ENCODE measurements at places on chromosomes 7 and 10.

DNA sequence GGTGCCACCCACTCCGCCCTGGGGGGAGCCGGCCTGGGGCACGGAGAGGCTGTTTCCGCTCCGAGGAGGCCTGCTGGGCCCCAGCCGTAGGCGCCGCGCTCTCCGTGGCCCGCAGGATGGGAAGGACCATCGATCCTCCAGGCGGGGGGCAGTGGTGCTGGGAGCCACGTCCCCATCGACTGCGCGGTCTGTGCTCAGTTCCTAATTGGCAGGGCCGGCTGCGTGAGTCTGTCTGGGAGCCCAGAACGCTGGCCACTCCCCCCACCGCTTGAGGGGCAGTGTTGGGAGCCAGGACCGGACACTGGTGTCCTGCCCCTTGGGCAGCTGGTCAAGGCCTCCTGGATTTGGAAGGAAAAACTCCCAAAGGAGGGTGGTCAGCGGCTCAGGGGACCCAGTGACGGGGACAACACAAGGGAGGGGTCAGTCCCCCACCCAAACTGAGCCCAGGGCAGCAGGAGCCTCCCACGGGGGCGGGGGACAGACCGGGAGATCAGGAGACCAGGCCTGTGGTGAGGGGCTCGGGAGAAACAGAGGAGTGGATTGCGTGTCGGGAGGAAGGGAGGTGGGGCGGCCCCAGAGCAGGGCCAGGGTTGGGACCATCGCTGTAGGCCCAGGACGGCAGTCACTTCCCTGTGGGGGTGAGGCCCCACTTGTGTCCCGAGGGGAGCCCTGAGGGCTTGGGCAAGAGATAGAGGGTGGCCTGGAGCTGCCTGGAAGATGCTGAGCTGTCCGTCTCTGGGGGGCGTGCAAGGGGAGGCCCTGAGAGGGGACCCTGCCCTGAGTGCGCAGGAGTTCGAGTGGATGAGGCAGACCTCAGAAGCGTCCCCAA lies 89.0 kb downstream of the UNCX start:
- DNase-seq, result no peak

DNA sequence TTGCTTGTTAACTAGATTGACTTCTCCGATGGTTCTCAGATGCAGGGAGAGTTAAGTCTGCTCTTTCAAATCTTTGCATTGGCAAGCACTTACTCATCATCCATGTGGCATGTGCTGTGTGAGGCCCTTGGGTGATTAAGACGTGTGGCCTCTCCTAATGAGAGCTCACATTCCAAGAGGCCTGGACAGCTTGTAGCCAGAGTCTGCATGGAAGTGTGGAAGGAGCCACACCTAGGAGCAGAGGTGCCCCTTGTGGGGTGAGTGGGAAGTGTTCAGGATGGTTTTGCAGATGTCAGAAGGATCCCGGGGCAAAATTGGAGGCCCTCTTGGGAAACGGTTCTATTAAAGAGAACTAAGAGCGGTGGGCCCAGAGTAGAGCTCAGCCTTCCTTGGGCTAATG lies 225.9 kb downstream of the PAXIP1 start:
- no peak for DNase-seq

GRCh38 chr10:124974131-124974530 lies 32.2 kb downstream of the ZRANB1 start:
- DNase-seq, result no peak

- no peak for DNase-seq
These were observed 492.5 kb downstream of the ARL4A start for GRCh38 chr7:13179775-13180523.

DNA sequence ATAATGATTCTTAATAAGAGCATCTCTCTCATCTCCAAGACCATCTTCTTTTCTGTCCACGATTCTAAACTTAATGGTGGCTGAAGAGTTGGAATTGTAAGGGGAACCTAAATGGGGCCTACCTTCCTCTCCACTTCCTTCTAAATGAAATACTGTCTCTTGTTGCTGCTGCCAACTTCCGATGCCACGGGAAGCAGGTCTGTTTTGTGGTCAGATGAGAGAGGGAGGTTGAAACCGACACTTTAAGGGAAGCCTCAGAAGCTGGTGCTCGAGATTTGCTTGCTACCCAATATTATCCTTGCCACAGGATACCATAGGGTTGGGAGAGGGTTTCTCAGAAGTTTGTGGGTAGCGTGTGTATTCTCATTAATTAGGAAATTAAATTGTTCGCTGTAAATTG lies 464.1 kb downstream of the SUGCT start:
- peak; percentile 2 for DNase-seq

DNA sequence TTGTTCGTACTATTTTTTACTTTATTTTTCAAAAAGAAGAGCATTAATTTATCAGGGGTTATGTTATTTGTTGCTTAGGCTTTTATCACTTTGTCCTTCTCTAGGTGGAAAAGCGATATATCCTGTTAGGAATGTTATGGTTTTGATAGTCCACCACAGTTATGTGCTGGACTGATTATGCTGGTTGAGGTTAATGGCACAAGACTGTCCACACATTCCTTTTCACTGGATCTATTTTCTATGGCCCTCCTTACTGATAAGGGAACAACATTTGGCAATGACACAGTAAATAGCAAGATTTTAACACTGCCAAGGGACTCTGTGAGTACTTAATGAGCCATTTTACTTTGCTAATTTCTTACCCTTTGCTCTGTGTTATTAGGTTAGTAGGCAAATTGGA lies 1212.3 kb downstream of the NXPH1 start:
- no peak for DNase-seq

GRCh38 chr7:34949361-34949760 lies 87.9 kb downstream of the DPY19L1 start:
- no peak for DNase-seq

GRCh38 chr10:69491611-69492010 lies 40.3 kb downstream of the TSPAN15 start:
- DNase-seq, result no peak

- DNase-seq, result no peak
These were observed 804 bp downstream of the TMEM106B start for GRCh38 chr7:12211711-12212485.

DNA sequence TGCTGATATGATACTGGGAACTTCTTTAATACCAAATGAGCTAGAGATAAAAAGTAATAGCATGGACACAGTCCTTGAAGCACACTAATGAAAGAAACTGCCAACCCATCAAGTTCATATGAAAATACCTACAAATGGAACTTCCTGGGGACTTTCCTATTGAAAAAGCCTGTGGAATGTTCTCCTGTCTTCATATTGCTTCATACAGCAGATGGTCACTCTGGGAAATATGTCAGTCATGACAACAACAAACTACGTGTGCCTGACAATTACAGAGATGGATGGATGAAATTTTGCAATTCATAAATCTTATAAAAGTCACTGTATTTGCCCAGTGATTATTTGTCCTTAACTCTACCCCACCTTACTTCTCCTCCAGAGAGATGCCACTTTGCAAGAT lies 106.6 kb upstream of the COL1A2 start:
- no peak for DNase-seq

DNA sequence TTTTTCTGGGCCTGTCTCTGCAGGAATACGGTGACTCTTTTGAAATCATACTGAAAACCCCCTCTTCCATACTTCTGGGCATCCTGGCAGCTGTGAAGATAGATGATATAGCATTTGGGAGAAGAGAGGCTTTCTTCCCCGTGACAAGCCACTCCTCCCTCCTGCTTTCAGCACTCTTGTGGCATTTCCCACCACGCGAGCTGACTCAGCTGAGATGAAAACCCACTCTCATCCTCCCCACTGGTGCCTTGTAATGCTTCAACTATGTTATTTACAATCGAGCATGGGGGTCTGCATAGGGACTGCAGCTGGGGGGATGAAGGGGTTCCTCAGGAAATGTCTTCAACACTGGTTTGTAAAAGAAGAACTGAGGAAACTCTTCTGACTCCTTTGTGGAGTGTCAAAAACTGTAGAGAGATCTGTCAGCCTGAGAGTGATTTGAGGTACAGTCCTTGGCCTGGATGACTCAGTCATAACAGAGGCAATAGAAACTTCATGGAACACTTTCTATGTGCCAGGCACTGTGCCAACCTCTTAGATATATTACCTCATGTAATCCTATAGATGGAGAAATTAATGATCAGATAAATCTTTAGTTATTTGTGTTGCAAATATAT lies 1.7 kb upstream of the TBATA start:
- no peak for DNase-seq

- DNase-seq, result peak; percentile 61
These were observed at the start of gene HTR7 for GRCh38 chr10:90857635-90858460. TSS of gene HTR7 (minus strand) at chr10:90858039. CDS start at chr10:90857671, 368 bp downstream.

DNA sequence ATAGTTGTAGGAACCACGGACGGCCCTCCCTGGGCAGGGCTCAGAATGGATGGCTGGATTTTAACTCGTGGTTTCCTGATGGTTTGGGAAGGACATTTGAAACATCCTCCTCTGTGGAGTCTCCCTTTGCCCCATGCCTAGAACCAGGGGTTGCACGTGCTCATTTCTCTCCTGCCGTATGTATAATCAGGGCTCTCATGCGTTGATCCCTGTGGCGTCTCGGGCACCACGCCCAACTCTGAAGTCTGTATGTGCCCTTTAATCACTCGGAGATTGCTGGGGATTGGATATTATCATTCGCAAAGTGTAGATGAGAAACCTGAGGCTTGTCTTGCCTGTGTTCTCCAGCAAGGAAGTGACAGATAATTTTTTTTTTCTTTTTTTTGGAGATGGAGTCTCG lies 257.1 kb downstream of the CAMK1D start:
- no peak for DNase-seq

DNA sequence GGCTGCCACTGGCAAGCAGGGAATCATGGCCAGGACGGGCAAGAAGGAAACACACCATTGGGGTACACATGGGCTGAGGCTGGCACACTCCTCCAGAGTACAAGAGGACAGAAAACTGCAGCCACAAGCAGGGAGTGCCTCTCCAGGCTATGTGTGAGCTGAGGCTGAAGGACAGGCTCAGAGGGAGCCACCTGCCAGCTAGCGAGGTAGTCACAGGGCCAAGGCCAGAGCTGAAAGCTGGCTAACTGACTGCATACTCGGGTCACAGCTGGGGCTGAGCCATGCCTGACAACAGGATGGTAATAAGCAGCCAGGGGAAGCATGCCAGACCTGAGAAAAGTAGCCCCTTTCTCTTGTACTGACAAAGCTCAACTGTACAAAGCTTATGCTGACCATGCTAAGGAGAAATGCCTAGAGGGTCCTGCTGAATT lies 52.0 kb downstream of the KIF5B start:
- DNase-seq, result no peak

DNA sequence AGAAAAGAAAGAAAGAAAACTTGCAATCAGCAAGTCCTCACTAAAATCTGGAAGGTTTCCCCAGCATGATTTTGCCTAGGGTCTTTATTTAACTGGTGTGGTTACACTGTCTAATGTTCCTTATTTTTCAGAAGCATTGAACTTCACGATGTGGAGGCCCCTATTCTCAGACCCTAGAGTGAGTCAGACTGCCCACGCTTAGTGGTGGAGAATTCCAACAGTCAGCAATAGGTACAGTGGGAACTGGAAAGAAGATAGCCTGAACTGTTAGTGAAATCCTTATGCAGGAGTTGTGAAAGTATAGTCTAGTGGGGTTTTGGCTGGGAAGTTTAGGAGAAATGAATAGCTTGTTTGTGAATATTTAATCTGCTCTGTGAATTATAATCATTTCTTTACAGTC lies 115.0 kb downstream of the FZD1 start:
- DNase-seq, result no peak

GRCh38 chr10:72615970-72616369 lies 9.9 kb downstream of the MICU1 start:
- DNase-seq, result no peak

DNA sequence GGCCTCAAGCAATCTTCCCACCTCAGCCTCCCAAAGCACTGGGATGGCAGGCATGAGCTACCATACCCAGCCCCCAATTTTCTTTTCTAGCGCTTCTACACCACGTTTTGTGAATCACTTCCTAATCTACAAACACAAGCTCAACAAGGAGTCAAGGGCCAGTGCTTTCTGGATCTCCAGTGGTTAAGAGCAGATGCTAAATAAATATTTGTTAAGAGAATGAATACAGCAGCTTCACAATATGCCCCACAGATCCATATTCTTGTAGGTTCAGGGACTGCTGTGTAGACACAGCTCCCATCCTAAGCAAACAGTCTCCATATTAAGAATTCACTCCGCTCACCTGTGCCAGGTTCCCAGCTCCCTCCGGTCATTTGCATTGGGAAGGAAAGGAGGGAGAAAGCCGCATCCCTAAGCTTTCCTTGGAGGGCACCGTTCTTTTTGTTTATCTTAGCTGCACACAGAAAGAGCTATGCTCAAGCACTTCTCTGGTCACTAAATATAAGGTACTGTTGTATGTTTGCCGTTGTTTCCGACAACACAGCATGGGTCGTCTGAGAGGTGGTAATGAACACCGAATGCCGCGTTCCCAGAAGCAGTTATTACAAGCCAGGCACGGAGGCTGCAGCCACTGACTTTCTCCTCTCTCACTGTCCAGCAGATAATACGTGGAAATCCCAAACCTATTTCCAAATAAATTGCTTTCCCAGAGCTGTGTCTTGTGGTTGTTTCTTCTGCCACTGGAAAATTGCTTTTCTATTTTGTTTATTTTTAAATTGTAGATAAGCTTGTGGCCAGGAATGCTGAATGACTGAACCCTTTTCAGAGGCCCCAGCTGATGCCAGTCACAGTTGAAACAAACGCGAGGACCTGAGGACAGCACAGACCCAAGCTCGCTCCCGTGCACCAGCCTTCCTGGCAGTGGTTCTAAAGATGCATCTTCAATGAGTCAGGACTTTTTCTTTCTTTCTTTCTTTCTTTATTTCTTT lies 217.1 kb downstream of the PRPF18 start:
- DNase-seq, result no peak

DNA sequence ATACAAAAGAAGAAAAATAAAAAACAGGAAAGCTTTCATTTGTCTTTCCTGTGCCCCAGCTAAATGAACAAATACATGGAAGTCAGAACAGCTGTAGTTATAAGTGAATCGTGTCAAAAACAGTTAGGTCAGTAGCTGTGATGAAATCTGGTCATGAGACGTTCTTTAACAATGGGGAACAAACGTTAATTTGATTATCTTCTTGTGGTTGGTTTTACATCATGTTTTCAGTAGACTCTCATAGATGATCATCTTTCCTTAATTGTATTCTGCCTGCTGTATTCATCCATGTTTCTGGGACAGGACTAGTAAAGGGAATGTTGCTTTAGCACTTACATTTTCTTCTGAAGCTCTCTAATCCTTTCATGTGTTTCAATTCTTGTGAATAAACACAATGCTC lies 97.0 kb downstream of the PCLO start:
- no peak for DNase-seq

- DNase-seq, result no peak
These were observed 60.7 kb upstream of the EXOC6 start for GRCh38 chr10:92787557-92788152.

- DNase-seq, result no peak
These were observed 11.4 kb downstream of the PWWP2B start for GRCh38 chr10:132408367-132408781.

All from CD4-positive, alpha-beta T cell treated with Interleukin-4 for 1 hour (primary cell).